ENCODE measurements at places on chromosomes 4 and X.

- no peak for DNase-seq
Observed at GRCh38 chr4:159108124-159108523, 5.2 kb downstream of the RAPGEF2 start.

DNA sequence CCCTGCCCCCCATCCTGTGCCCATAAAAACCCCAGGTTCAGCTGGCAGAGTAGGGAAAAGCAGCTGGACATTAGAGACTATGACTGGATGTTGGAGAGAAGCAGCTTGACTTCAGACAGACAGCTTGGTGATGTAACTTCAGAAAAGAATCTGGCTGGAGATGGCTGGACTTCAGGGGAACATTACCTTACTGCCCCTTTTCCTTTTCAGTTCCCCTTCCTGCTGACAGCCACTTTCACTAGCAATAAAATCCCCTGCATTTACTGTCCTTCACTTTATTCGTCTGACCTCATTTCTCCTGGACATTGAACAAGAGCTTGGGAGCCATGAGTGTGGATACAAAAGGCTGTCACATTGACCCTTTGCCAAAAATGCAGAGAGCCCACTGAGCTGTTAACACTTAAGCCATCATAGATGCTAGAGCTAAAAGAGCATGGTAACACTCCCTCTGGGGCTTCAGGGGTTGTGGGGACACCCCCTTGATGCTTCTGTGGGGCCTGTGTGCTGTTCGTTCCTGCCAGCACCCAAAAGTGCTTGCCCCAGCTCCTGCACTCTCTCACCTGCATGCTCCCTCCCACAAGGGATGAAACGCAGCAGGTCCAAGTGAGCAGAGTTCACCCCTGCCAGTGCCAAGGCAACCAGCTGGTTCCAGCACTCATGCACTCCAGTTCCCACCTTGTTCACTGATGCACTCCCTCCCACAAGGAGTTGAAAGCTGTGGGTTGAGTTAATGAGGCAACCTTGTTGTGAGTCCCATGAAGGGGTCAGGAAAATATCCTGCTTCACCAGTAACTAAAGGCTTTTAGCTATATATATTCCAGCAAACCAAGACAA, 263.8 kb upstream of the NDST3 start:
- DNase-seq, result no peak

- no peak for DNase-seq
Observed at GRCh38 chr4:94665500-94666404, 92.0 kb upstream of the BMPR1B start.

GRCh38 chr4:31236020-31236638, 516.0 kb downstream of the PCDH7 start:
- DNase-seq, result no peak

DNA sequence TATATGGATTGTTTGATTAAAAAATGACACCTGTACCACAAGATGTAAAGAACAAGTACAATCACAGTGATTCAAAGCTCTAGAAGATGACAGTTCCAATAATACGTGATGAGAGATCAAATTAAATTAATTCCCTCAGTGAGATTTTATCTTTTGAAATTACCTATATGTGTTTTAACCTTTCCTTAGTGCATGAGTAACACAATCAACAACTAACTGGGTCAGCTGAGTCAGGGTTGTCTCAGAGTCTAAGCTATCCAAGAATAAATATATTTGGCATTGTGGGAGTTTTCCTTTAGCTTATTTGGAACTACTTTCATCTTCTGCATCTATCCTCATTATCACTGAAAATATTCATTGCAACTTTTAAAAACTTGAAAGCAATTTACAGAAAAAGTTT, 162.8 kb downstream of the WDFY3 start:
- DNase-seq, result no peak
